T-helper 17 cell (primary cell): ENCODE measurements at places on chromosomes 2 and 18.

DNA sequence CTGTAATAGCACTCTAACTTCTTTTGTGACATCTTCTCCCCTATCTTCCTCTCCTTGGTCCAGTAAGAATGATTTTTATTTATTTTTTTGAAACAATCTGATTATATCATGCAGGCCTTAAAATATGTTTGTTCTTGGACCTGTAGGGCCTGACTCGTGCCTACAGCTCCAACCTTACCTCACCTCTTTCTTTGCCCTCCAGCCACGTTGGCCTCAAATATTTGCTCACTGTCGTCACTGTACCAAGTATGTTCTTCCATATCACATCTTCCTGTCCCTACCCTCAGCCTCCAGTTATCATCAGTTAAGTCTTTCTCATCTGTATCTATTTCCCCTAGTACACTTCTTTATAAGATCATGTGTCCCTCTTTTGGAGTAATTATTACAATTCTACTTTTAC, 125.5 kb downstream of the CDH7 start:
- no peak overlapping the region for H3K27ac ChIP-seq
- no peak for DNase-seq
- H3K4me3 ChIP-seq, result no peak overlapping the region

DNA sequence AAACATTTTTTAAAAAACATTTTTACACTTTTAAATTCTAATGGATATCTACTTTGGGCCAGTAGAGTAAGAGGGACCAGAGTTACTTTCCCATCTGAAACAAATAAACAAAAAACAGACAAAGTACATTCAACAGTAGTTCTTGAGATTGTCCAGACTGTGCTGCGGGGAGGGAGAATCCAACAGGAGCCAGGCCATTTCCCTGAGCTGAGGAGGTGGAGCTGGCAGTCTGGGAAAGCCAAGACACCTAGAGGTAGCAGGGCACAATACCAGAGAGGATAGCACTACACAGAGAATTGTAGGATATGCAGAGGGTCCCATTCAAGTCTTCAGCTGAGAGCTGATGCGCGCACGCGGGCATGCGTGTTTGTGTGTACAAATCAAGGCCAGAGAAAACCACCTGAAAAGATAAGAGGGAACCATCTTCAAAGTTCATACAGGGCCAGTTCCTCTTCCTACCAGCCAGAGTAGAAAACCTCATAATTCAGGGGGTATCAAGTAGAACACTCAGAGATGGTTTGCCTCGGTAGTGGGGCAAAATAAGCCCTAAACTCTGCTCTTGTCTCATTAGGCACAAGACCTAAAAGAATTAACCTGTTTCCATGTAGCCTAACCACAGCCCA, 44.0 kb downstream of the PTRHD1 start:
- no peak for DNase-seq
- H3K27ac ChIP-seq, result no peak overlapping the region
- peaks cover 9% of the 10 kb centered on the region for H3K4me1 ChIP-seq
- H3K27me3 ChIP-seq, result no peaks in the 10 kb centered on the region

DNA sequence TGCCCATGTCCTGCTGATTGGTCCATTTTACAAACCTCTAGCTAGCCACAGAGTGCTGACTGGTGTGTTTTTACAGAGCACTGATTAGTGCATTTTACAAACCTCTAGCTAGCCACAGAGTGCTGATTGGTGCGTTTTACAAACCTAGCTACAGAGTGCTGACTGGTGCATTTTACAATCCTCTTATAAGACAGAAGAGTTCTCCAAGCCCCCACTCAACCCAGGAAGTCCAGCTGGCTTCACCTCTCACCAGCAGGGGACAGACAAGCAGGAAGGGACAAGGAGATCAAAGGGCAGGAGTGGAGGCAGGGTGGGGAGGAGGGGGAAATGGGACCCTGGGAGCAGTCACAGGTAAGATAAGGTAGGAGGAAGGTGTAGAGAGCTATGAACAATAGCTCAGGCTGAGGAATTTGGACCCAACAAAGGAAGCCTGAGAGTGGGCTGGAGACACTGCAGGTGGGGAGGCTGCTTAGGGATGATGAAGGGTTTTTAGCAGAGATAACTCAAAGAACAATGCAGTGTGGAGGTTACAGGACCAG, 37.1 kb downstream of the SH2D6 start:
- peaks cover 4% of the 10 kb centered on the region for H3K27me3 ChIP-seq
- DNase-seq, result no peak
- no peak overlapping the region for H3K27ac ChIP-seq
- H3K36me3 ChIP-seq, result peaks cover 4% of the 10 kb centered on the region
- peaks cover 10% of the 10 kb centered on the region for H3K4me1 ChIP-seq

DNA sequence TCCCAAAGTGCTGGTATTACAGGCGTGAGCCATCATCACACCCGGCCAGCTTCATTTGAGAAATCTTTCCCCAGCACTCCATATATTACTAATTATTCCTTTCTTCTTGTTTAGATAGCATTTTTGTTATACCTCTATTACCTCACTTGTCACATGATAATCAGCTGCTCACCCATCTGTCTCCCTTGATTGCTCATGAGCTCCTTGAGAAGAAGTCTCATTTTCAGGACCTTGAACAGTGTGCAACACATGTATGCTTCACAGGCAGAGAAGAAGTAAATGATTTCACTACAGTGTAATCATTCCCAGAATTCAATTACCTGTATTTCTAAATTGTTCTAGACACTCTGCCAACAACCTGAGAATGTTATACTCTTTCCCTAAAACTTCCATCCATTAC, 6.2 kb downstream of the PAIP2B start:
- peaks cover 13% of the 10 kb centered on the region for H3K4me1 ChIP-seq
- peaks cover 5% of the 10 kb centered on the region for H3K27me3 ChIP-seq
- no peak for DNase-seq

- H3K27me3 ChIP-seq, result peaks cover 82% of the 10 kb centered on the region
- H3K36me3 ChIP-seq, result no peaks in the 10 kb centered on the region
- DNase-seq, result no peak
- H3K4me1 ChIP-seq, result no peaks in the 10 kb centered on the region
- no peak overlapping the region for H3K27ac ChIP-seq
- H3K4me3 ChIP-seq, result no peak overlapping the region
Measured at GRCh38 chr18:50163505-50163904, 31.4 kb downstream of the MYO5B start.

GRCh38 chr2:98830571-98831145, 99.7 kb upstream of the MGAT4A start:
- DNase-seq, result no peak
- no peaks in the 10 kb centered on the region for H3K27me3 ChIP-seq
- H3K4me3 ChIP-seq, result no peak overlapping the region
- H3K27ac ChIP-seq, result peak overlapping the region; percentile 94
- no peaks in the 10 kb centered on the region for H3K36me3 ChIP-seq
- H3K4me1 ChIP-seq, result peaks cover 67% of the 10 kb centered on the region

DNA sequence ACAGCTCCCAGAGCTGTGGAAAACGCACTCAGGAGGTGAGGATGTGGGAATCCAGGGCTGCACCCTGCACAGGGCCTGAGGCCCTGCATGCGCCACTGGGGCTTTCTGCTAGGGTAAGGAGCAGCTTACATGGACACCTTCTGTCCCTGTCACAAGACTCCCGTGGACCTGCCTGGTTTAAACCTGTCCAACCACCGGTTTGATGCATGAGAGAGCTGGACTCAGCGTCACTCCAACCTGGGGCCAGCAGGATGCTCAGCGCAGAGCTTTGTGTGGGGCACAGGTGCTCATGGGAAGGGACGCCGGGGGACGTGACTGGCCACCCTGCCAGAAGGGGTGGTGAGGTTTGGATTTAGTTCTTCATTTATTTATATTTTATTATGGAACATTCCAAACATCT, 24.2 kb downstream of the SNORC start:
- H3K27me3 ChIP-seq, result peaks cover 37% of the 10 kb centered on the region
- DNase-seq, result no peak
- H3K27ac ChIP-seq, result no peak overlapping the region
- peaks cover 5% of the 10 kb centered on the region for H3K4me1 ChIP-seq

GRCh38 chr2:170408461-170409163, 230.7 kb downstream of the MYO3B start:
- H3K27ac ChIP-seq, result peak overlapping the region; percentile 41
- H3K27me3 ChIP-seq, result peaks cover 49% of the 10 kb centered on the region
- H3K4me1 ChIP-seq, result peaks cover 13% of the 10 kb centered on the region

DNA sequence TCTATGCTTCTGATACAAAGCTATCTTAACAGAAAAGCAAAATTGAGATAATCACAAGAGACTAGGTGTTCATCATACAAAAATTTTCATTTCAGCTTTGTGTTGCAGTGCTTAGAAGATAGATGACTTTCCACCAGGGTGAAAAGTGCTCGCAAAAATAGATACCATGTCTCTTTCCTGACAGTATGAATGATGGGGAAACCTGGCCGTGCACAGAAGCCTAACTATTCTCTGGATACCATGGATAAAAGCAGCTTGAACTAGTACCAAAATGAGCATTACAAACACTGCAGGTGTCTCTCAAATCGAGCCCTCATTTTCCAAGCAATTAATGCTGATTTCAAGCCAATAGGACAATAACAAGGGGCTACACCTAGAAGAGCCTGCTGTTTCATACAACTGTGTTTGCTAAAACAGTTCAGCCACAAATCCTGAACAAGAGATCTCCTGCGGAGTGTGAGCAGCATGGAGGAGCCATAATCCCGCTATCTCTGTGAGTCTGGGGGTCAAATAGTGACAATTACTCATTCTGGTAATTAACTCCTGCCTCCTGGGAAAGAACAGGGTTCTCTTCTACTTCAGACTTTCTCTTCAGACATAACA, 507.6 kb downstream of the PID1 start:
- DNase-seq, result no peak
- H3K27me3 ChIP-seq, result no peaks in the 10 kb centered on the region
- no peak overlapping the region for H3K4me3 ChIP-seq
- H3K27ac ChIP-seq, result no peak overlapping the region

GRCh38 chr2:187174582-187174981, 273.5 kb downstream of the CALCRL start:
- no peak overlapping the region for H3K4me3 ChIP-seq
- no peak overlapping the region for H3K27ac ChIP-seq
- no peaks in the 10 kb centered on the region for H3K36me3 ChIP-seq
- no peaks in the 10 kb centered on the region for H3K4me1 ChIP-seq
- no peak for DNase-seq

GRCh38 chr2:168758970-168759820, 43.2 kb upstream of the NOSTRIN start:
- no peak overlapping the region for H3K4me3 ChIP-seq
- peak overlapping the region; percentile 66 for H3K27ac ChIP-seq
- H3K36me3 ChIP-seq, result no peaks in the 10 kb centered on the region
- H3K4me1 ChIP-seq, result peaks cover 35% of the 10 kb centered on the region
- no peaks in the 10 kb centered on the region for H3K27me3 ChIP-seq

- H3K4me3 ChIP-seq, result no peak overlapping the region
- no peak for DNase-seq
- H3K27me3 ChIP-seq, result no peaks in the 10 kb centered on the region
Measured at GRCh38 chr2:1283871-1284270, 129.4 kb upstream of the TPO start.

GRCh38 chr2:77191665-77192064, 330.5 kb downstream of the LRRTM4 start:
- H3K27me3 ChIP-seq, result no peaks in the 10 kb centered on the region

- H3K36me3 ChIP-seq, result no peaks in the 10 kb centered on the region
- H3K4me3 ChIP-seq, result no peak overlapping the region
- DNase-seq, result no peak
- H3K27me3 ChIP-seq, result no peaks in the 10 kb centered on the region
Measured at GRCh38 chr2:85956646-85957039, 67.9 kb upstream of the ST3GAL5 start.

GRCh38 chr18:63701952-63702351, 808 bp upstream of the SERPINB11 start:
- H3K36me3 ChIP-seq, result no peaks in the 10 kb centered on the region
- no peak for DNase-seq
- no peaks in the 10 kb centered on the region for H3K27me3 ChIP-seq
- no peak overlapping the region for H3K4me3 ChIP-seq
- H3K4me1 ChIP-seq, result no peaks in the 10 kb centered on the region
- H3K27ac ChIP-seq, result no peak overlapping the region

DNA sequence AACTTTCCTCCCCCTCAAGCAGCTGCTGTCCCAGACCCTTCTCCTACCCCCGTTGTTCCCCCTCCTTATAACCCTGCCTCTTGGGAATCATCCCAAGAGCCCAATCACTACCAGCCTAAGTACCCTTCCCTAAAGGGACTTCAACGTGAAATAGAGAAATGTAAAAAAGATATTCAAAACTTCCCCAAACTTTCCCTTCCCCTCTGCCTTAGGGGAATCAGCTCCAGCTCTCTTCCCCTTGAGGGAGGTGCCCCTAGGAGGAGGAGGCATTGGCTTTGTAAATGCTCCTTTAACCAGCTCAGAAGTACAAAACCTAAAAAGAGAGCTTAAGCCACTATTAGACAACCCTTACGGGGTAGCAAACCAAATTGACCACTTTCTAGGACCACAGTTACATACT, 10.6 kb upstream of the SAP130 start:
- H3K27ac ChIP-seq, result no peak overlapping the region
- H3K36me3 ChIP-seq, result peaks cover 2% of the 10 kb centered on the region
- no peak overlapping the region for H3K4me3 ChIP-seq

DNA sequence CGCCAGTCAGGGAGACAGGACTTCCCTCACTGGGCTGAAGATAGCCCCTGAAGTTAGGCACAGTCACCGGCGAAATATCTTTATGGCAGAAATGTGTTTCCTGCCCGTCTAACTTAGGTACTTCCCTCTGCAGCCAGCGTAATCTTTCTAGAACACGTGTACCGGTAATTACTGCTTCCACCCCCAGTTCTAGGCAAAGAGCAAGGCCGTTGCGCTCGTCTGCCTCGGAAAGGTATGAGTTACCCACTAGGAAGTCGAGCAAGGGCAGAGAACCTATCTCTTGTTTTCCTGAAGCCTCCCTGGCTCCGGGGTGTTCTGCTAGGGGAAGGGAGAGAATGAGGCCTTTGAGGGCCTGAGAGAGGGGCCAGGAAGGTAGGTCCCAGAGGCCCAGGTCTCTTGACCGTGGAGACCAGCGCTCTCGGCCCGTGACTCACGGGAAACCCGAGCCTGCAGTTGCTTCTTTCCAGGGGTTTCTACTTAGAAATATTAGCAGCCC, 70.0 kb downstream of the TWSG1 start:
- peak overlapping the region; percentile 72 for H3K4me3 ChIP-seq
- peaks cover 15% of the 10 kb centered on the region for H3K27me3 ChIP-seq
- DNase-seq, result no peak
- H3K4me1 ChIP-seq, result peaks cover 4% of the 10 kb centered on the region
- peak overlapping the region; percentile 2 for H3K27ac ChIP-seq

DNA sequence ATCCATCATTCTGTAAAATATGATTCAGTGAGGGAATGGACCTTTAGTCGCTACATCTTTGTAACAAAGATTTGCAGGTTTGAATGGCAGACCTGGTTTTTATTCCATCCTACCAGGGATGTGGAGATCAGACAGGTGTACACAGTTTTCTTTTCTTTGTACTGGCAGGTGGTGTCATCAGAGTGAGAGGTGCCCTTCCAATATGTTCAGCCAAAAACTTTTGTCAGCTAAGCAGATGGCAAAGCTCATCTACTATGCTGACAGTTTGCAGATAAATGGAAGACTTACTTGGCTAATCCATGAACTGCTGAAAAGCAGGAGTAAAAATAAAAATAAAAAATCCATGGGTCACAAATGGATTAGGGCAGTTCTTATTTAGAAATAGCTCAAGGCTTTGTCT, 185.5 kb upstream of the DOK6 start:
- H3K4me1 ChIP-seq, result no peaks in the 10 kb centered on the region
- H3K36me3 ChIP-seq, result no peaks in the 10 kb centered on the region
- no peak overlapping the region for H3K4me3 ChIP-seq
- peaks cover 8% of the 10 kb centered on the region for H3K27me3 ChIP-seq
- no peak overlapping the region for H3K27ac ChIP-seq
- no peak for DNase-seq

- no peak overlapping the region for H3K27ac ChIP-seq
- no peak overlapping the region for H3K4me3 ChIP-seq
- H3K27me3 ChIP-seq, result peaks cover 14% of the 10 kb centered on the region
- no peaks in the 10 kb centered on the region for H3K36me3 ChIP-seq
- H3K4me1 ChIP-seq, result no peaks in the 10 kb centered on the region
Measured at GRCh38 chr2:234677758-234678538, 181.1 kb upstream of the ARL4C start.
